ENCODE measurements at places on chromosomes 7 and 10.

- no peak for DNase-seq
These were observed 19.3 kb downstream of the VIPR2 start for GRCh38 chr7:159125104-159125954.

DNA sequence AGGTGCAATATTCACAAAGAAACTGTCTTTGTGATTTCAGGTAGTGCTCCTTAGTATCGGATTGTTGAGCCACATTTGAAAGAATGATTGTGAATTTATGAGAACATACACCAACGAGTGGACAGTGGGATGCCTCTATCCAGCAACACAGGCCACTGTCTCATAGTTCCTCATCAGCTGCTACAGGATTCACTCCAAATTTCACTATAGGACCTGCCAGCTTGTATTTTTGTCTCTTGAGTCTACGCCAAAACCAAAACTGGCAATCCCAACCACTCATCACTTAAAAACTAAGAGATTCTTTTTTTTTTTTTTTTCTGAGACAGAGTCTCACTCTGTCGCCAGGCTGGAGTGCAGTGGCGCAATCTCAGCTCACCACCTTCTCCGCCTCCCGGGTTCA is 964.5 kb downstream of the CNTNAP2 start:
- DNase-seq: no peak

- no peak for DNase-seq
These were observed 71.3 kb upstream of the CSTF2T start for GRCh38 chr10:51770709-51771108.

GRCh38 chr10:132205650-132206376 is 19.1 kb downstream of the DPYSL4 start:
- no peak for DNase-seq

DNA sequence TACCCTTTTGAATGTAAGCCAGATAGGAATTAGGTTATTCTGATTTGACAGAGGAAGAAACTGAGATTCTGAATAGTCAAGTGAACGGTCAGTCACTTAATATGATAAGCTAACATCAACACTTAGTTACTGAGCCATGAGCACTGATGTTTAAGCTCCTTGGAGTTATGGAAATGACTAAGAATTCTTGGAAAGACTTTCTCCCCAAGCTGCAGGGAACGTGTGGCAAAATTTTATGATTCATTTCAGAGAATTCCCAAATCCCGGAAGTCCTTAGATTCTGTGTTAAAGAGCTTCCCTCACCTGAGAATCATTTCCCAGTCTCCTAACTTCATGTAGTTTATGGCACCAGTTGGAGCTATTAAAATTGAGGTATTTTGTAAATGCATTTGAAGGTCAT is 330.9 kb downstream of the XPNPEP1 start:
- no peak for DNase-seq

GRCh38 chr10:47243791-47244190 is 56.2 kb upstream of the GDF10 start:
- DNase-seq: no peak

GRCh38 chr7:153446490-153446889 is 605.7 kb upstream of the DPP6 start:
- DNase-seq: no peak

GRCh38 chr7:78103475-78103874 is 304.9 kb downstream of the PHTF2 start:
- no peak for DNase-seq

- DNase-seq: no peak
These were observed 15.2 kb downstream of the CALML5 start for GRCh38 chr10:5484205-5484604.

- no peak for DNase-seq
These were observed 33.6 kb downstream of the ST7 start for GRCh38 chr7:116986611-116987565.

DNA sequence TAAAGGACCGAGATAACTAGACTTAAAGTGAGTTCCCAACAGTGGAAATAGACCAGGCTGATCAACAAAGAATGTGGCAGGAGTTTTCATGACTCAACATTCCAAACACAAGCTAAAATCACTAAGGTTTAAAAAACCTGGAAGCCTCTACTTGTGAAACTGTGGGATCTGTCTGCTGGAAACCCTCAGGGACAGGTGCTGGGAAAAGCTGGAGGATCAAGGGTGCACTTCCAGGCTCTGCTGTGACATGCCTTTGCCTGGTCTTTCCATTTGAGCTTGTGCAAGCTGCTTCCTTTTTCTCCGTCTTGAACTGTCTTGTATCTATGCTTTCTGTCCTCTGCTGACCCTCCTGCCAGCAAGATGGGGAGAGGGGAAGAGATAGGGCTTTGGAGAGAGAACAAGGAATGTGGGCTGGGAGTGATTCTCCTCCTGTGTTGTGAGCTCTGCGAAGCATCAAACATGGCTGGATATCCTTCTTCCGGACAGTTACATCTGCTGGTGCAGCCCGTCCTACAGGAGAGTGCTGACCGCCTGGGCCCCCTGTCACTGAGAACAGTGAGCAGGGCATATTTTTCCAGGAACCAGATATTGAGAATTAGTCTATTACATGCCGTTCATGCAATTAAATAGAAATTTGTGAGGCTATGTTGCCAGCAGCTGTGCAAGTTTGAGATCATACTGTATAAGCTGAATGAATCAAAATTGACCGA is 25.5 kb downstream of the ARHGAP22 start:
- no peak for DNase-seq

GRCh38 chr10:8036506-8037198 is 17.8 kb upstream of the GATA3 start:
- DNase-seq: no peak

- DNase-seq: no peak
These were observed 64.2 kb downstream of the TAX1BP1 start for GRCh38 chr7:27804139-27804538.

GRCh38 chr10:95447685-95448084 is 113.5 kb downstream of the SORBS1 start:
- DNase-seq: no peak

GRCh38 chr10:12350925-12351324 is 1.6 kb downstream of the CAMK1D start:
- DNase-seq: no peak

DNA sequence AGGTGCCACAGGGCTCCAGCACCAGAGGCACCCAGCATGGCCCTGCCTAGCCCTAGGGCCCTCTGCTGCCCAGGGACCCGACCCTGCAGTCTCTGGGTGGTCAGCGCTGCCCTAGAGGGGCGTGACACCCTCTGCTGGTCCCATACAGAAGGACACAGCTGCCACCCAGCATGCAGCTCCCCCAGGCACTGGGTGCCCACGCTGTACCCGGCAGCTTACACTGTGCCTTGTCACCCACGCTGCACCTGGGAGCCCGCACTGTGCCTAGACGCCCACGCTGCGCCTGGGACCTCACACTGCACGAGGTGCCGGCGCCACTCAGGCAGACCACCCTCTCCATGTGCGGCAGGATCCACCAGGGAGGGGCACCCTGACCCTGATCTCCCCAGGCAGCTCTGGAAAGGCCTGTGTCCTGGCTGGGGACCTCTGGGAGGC is 55.2 kb downstream of the PWWP2B start:
- DNase-seq: no peak

DNA sequence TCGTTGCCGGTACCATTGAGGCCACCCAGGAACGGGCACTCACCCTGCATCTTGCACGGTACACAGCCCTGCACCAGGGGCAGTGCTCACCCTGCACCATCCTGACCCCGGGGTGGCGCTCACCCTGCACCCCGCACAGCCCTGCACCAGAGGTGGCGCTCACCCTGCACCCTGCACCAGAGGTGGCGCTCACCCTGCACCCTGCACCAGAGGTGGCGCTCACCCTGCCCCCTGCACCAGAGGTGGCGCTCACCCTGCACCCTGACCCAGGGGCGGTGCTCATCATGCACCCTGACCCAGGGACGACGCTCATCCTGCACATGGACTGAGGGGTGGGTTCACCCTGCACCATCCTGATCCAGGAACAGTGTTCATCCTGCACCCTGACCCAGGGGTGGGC is 6.4 kb downstream of the TUBGCP2 start:
- no peak for DNase-seq

DNA sequence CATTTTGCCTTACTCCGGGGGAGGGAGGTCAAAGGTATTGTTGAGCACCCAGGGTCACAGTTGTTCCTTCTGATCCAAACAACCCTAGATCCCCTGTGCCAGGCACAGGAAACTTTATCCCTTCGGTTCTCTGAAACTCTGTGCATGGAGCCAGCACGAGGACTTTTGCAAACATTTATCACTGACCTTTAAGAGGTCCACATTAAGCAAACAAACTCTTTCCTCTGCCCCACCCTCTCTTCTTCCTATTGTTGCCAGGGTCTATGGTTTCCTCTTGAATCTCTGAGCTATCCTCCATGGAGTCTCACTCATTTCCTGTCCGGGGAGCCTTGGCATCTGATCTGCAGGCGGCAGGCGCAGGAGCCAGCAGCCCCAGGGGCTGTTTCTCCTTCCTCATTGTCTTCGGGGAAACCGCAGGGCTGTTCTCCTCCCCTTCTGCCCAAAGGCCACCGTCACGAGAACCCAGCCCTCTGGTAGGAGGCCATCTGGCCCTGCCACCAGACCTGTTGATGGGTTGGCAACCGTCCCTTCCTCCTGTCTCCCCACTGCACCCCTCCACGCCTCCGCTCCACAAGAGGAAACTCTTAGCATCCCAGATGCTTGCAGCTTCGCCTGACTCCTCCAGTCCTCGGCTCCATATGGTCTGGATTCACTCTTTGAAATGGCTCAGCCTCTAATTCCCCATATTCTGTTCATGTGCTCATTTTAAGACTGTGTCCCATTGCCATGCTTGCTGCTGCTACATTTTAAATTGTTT is 327.3 kb upstream of the NRP1 start:
- DNase-seq: no peak
